ENCODE measurements at places on chromosomes 1 and 21.

DNA sequence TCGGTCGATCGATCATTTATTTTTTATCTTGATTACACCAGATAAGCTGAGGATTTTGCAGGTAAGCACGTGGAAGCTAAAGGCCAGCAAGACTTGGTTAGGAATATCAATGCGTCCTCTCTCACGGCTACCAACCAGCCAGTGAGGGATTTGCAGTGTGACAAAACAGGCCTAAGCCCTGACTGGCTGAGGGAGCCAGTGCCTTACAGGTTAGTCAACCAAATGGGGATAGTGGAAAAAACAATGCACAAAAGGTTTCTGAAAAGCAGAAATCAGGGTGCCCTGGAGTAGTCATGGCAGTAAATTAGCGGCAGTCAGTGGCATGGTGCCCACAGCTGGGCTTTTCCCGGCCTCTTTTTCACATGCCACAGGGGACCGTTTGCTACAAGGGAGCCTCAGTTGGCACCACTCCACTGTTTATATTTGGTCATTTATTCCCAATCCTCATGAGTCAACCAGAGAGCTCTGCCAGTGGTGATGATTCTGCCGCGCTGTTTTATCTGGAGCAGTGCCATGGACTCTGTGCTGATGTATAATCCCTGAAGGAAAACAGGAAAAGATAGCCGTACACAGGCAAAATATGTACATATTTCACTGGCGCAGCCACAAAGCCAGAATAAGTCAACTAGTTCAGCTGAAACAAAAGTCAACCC lies 167.6 kb downstream of the RHOU start:
- no peak for DNase-seq

DNA sequence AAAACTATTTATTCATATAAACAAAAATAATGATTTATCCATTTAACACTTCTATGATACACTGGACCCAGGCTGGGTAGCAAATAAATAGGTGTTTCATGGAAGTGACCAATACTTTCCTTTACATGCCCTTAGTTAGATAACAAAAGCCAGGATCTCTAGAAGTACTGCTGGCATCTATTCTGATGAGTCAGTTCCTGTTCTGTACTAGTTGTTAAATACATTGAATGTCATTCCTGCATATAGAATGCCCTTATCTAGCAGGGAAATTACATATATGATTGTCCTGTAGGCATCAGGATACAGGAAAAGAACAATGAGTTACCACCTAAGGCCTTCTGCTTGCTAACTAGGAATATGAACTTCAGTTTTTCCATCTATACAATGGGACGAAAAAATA lies 130.8 kb downstream of the HFM1 start:
- no peak for DNase-seq

DNA sequence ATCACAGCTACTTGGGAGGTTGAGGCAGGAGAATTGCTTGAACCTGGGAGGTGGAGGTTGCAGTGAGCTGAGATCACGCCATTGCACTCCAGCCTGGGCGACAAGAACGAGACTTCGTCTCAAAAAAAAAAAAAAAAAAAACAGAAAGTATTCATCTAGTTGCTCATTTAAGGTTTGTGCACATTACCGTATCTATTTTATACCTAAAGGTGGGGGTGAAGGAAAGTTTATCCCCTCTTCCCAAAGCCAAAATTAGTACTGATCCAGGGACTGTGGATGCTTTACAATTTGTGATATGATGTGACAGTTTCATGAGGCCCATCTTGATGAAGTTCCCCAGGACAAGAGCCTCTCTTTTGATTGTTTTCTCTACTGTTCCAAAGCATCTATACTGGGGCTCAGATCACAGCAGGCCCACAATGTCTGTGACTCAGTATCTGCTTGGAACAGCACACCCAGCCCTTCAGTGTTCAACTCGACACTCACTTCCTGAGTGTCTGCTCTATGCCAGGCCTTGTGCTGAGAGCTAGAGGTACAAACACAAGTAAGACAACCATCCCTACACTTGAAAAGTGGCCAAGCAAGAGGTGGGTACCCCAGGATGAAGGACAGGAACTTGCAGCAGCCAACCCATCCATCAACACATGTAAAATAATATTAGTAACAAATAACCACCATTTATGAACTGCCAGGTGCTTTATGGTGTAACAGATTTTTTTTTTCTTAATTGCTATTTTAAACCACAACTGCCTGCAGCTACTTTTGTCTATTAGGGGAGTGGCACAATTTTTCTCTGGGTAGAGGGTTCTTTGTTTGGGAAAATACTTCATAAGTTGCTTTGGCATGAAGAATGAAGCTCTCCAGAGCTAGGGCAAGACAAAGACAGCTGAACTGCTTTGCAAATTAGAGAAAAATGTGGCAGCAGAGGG lies 29.0 kb upstream of the KHDRBS1 start:
- DNase-seq = no peak

GRCh38 chr21:38081708-38082107 lies 165.5 kb upstream of the KCNJ6 start:
- no peak for DNase-seq

- DNase-seq = no peak
These were observed 7.1 kb upstream of the ACTA1 start for GRCh38 chr1:229440851-229441537.

- no peak for DNase-seq
These were observed 44.6 kb upstream of the ZNF281 start for GRCh38 chr1:200454425-200454824.

- peak; percentile 18 for DNase-seq
These were observed 10.4 kb downstream of the DCAF8 start for GRCh38 chr1:160251687-160252526.

- no peak for DNase-seq
These were observed 597.6 kb upstream of the PRMT6 start for GRCh38 chr1:106458866-106459265.

GRCh38 chr1:15501208-15502032 lies 22.6 kb downstream of the CASP9 start:
- DNase-seq = peak; percentile 19
